ENCODE measurements at places on chromosomes 12 and 14.

DNA sequence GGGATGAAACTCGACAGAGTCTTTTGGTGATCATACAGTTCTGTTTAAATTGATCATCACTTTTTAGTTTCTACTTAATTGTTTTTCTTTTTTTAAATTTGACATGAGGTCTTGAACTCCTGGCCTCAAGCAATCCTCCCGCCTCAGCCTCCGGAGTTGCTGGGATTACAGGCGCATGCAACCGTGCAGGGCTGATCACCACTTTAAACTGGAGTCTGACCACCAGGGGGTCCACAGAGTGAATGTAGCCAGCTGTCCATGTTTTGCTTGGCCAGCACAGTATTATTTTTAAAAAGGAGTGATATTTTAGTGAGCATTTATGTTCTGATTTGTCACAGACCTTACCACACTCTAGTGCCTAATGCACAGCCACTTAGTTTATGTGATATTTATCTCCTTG is 10.7 kb downstream of the DAAM1 start:
- no peak for DNase-seq

DNA sequence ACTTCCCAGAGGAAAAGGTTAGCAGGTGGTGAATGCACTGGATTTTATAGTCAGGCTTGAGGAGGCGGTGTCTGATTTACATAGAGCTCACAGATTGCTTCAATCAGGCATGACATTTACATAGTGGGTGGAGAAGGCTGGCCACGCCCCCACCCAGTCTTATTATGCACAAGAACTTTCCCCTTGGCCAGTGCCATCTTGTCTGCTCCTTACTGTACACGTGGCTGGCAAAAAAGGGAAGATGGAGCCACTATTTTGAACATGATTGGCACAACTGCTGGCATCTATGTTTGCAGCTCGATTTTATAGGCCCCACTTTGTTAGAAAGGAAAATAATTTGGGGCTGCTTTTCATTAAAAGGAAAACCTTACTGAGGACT is 10.9 kb upstream of the LGMN start:
- peak; percentile 53 for DNase-seq

- DNase-seq: peak; percentile 96
These were observed 10.3 kb upstream of the ERP27 start for GRCh38 chr12:14948672-14949071.

GRCh38 chr14:64789696-64790095 is 85.5 kb downstream of the PLEKHG3 start:
- no peak for DNase-seq

DNA sequence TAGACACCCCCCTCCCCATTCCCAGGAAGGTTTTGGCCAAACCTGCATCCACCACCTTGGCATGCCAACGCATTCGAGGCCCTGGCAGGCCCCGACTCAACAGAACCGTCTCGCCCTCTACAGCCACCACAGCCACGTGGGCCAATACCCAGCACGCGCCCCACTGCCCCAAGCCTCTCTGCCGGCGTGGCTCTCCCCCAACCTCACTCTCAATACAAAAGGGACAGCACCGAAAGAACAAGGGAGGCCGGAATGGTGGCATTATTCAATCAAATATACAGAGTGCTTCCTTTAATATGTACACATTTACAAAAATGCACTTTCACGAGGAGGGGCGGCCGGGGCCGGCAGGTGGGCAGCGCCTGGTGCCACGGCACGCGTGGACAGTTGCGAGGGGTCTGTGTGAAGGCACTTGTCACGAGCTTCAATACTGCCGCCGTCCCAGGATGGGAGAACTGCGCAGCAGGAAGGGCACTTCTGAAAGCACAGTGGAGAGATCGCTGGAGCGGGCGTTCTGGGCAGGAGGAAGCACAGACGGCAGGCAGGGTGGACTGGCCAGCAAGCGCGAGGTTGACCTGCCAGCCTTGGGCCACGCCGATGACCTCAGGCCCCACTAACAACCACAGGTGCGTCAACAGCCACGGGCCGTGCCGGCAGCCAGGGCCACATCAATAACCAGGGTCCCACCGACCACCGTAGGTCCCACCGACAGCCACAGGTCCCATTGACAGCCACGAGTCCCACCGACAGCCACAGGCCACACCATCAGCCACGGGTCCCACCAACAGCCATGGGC is 26.9 kb downstream of the JAG2 start:
- no peak for DNase-seq

- DNase-seq: peak; percentile 18
These were observed 645.5 kb downstream of the C12orf50 start for GRCh38 chr12:87383680-87384079.

- no peak for DNase-seq
These were observed 291.3 kb downstream of the RPAP3 start for GRCh38 chr12:47414511-47414910.

GRCh38 chr14:39988939-39989338 is 556.7 kb upstream of the FBXO33 start:
- DNase-seq: peak; percentile 49

DNA sequence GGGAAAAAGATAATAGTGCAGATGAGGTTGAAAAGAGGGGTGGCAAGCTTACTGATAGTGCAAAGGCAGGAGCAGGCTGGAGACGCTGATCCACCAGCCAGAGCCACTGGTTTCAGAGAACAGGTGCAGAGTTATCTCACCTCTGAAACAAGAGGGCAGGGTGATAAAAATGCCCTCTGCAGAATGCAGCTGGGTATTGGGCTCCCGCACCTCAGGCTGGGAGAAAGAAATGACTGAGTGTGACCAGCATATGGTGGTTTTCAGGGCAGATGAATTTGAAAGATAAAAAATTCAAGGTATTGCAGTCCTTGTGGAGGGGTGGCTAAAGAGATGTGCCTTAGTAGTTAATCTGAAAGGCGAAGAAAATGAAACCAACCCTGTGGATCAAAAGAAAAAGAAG is 2.9 kb upstream of the TMEM30B start:
- no peak for DNase-seq

GRCh38 chr14:58814466-58814865 is 176.7 kb downstream of the DACT1 start:
- no peak for DNase-seq

DNA sequence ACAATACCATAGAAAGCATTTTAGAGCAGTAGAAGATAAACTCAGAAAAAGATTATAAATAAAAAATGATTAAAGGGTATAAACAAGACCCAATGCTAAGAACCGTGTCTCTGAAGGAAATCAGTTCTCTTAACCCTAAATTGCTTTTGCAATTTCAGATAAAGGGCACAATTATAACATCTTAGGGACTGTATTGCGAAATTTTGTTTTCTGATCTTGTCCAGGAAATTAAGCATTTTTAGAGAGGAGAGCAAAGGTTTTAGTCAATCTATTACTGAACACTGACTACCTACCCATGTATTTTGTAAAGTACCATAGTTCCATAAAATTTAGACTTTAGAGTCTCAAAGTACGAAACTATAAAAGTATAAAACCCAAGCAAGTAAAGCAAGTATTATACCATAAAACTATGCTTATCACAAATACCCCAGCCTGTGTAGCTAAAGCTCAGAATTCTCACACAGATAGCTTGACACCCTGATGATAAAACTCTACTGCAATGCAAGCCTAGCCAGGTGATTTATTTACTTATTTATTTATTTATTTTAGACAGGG is 6.8 kb upstream of the CHPT1 start:
- no peak for DNase-seq

- DNase-seq: no peak
These were observed 44.7 kb downstream of the MBIP start for GRCh38 chr14:36275741-36276140.

GRCh38 chr14:25846246-25846645 is 751.6 kb downstream of the NOVA1 start:
- no peak for DNase-seq

DNA sequence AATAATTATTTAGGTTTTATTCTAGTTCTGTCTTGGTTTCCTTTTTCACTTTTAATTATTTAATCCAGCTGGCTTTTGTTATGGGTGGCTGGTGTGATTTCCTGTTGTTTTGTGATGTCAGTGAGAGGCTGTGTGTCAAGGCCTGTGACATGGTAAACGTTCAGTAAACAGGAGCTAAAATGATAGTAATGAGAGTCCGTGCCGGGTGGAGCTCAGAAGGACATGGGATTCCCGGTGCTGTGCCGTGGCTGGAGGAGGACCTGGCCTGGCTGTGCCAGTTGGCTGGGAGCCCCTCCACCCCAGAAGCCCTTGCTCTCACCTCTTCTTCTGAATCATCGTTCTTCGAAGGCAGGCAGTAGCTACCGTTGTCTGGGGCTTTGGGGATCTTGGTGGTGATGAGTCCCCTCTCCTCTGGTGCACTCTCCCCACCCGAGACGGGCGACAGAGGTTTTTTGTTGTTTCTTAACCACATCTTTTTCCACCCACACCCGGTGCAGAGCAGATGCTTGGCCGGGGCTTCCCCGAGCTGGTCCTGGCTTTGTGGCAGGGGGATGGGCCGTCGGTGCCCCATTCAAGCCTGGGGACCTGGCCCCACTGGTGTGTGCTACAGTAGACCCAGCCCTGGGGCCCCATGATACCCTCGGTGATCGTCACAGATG is 29.1 kb downstream of the SH2B3 start:
- DNase-seq: peak; percentile 61

DNA sequence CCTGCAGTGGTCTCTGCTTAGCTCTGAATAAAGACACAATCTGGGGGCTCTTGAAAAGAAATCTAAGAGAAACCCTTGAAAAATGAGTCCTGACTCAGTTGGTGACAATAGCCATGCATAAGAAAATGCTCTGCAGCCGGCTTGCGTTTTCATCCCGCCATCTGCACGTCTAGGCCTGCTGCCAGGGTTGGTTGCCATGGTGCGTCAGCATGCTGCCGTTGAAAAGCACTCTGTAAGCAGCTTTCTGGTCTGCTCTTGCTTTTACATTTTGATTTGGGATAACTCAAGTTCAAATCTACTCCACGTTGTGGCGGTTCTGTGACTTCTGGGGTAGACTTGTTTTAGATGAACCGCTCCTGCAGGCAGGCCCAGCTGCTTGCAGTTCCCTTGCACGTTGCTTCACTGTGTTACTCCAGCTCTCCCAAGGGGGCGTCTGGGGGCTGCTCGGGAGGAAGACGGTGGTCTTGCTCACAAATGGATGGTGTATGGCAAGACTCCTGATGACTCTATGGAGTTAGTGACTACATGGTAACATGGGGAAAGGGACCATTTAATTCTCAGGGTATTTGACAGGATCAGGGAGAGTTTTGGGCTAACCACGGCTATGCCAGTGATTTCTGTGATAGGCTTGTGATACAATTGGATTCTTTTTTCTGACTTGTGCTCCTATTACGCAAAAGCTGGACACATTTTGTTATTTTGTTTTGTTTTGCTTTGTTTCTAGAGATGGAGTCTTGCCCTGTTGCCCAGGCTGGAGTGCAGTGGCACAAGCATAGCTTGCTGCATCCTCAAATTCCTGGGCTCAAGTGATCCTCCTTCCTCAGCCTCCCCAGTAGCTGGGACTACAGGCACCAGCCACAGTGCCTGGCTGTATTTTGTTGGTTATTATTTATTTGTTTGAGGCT is 15.8 kb downstream of the WNT5B start:
- DNase-seq: peak; percentile 83

GRCh38 chr12:28699029-28699428 is 450.0 kb upstream of the FAR2 start:
- DNase-seq: no peak

DNA sequence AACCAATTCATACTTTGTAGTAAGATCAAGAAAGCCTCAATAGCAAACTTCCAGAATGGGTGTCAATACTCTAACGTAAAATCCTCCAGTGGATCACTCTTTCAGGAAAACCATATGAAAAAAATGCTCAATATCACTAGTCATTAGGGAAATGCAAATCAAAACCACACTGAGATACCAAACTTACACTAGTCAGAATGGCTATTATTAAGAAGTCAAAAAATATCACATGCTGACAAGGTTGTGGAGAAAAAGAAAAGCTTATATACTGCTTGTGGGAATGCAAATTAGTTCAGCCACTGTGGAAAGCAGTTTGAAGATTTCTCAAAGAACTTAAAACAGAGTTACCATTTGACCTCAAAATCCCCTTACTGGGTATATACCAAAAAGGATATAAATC is 49.5 kb upstream of the ATXN7L3B start:
- no peak for DNase-seq

DNA sequence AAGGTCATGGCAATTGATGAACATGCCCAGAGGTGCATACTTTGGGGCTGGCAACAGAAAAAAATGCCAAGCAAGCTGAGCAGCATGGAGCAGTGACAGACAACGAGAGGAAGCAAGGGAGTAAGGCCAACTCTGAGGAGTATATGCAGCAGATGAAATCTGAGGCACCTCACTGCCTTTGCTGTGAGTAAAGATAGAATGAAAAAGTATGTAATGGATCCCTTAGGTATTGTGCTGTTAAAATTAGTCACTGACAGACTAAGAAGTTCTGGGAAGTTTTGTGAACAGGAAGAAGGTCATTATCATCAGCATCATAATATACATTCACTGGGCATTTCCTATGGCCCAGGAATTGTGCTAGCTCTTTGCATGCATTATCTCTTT is 269.9 kb downstream of the DUSP6 start:
- no peak for DNase-seq

DNA sequence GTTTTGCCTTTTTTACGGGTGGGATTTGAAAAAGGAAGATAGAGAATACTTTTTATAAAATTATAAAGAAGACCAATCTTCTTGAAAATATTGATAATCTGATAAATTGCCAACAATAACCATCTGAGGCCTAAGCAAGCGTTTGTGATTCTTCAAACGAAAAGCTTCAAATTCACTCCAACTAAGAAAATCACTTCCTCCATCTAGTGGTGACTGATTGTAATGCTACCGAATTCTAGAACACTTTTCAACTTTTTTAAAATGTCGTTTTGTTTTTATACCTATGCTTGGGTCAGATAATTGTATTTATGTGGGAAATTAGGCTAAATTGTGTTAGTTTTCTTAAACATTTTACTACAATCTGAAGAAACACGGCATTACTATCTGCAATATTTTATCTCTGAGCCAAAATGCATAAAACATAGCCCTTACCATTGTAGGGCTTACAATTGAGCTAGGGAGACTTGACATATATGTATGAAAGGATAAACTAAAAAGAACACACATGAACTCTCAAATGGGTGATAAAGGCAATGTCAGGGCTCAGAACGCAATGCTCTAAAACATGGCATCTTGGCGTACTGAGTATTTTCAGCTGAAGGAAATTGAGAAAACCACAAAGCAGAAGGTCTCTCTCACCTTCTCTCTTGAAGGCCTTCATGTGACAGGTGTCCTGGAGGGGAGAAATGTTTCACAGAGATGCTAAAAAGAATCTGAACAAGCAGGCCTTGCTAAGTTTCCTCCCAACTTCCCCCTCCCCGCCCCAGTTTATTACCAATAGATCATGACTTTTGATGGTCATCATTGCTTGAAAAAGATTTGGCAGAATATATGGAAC is 36.8 kb upstream of the G2E3 start:
- DNase-seq: peak; percentile 58

- no peak for DNase-seq
These were observed 22.4 kb downstream of the EIF2B2 start for GRCh38 chr14:75025082-75025481.

GRCh38 chr12:93970900-93971688 is 177.3 kb upstream of the PLXNC1 start:
- no peak for DNase-seq

DNA sequence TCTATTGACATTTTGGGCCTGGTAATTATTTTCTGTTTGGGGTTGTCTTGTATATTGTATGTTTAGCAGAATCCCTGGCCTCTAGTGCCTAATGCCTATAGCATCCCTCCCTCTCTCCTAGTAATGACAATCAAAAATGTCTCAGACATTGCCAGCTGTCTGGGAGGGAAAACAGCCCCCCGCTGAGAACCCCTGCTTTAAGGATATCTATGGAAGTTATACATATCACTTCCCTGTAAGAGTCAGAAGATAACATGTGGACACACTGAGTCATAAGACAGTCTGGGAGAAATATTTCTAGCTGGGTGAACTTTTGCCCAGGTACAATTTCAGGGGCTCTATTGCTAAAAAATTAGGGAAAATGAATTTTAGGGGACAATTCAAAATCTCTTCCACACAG is 255.0 kb downstream of the PAWR start:
- DNase-seq: no peak

All from cardiac muscle cell (in vitro differentiated cells and primary cell).